ENCODE measurements at places on chromosomes 2 and 18. TPM values are rescaled to one million over a fixed set of nuclear protein-coding genes. Genes with fewer than 3 reads are reported as not detected.

GRCh38 chr18:23336101-23336500 is 117.0 kb upstream of the RIOK3 start:
- H3K27me3 ChIP-seq = no peaks in the 10 kb centered on the region
- H3K27ac ChIP-seq = no peak overlapping the region
- H3K4me3 ChIP-seq = no peak overlapping the region
- no peaks in the 10 kb centered on the region for H3K4me1 ChIP-seq

- H3K27me3 ChIP-seq = no peaks in the 10 kb centered on the region
- DNase-seq = no peak
- H3K27ac ChIP-seq = no peak overlapping the region
- H3K4me1 ChIP-seq = no peaks in the 10 kb centered on the region
These were observed 655.0 kb upstream of the CDH2 start for GRCh38 chr18:28831908-28832307.

DNA sequence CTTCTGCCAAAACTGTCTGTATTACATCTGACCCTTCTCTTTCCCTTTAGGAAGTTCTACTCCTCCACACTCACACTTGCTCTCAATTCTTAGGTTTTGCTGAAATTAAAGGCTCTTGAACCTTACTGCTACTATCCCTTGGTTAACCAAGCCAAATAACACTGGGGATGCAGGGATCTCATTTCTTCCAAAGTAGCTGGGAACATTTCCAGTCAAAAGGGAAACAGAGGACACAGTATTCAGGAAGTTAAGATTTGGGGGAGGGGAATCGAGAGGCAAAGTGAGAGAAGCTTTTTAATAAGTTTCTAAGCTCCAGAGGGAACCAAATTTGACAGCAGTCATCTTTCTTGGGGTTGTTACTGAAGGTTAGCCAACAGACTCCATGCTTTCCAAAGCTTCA is 6.2 kb downstream of the SEPTIN2 start:
- H3K27me3 ChIP-seq = no peaks in the 10 kb centered on the region
- H3K36me3 ChIP-seq = peaks cover 18% of the 10 kb centered on the region
- no peak overlapping the region for H3K27ac ChIP-seq
- H3K4me3 ChIP-seq = no peak overlapping the region
- H3K4me1 ChIP-seq = peaks cover 75% of the 10 kb centered on the region

DNA sequence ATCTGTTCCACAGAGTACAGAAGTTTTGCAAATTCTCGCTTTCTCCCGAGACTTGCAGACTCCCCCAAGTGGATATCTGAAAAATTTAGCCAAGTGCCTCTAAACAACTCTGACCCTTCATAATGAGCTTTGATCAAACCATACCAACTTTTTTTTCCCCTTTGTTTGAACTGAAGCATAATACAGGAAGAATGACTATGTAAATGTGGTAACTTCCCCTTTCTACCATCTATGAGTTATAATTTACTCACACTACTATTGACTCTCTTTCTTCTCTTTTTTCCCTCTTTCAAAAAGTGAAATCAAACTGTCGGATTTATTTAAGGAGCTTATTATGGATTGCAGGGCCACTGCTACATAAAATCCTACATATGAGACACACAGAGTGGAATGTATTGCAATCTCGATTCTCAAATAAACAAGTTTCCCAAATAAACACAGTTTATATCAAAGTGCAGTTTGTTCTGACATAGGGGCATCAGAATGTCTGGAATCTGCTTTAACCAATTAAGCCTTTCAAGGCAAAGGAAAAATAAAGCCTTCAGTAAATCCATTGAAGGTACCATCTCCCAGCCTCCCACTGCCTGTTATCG is 1.4 kb upstream of the ZNF804A start:
- no peak overlapping the region for H3K27ac ChIP-seq
- no peak for DNase-seq
- no peaks in the 10 kb centered on the region for H3K4me1 ChIP-seq
- H3K4me3 ChIP-seq = no peak overlapping the region

GRCh38 chr2:164242409-164242808 is 378.9 kb downstream of the GRB14 start:
- no peaks in the 10 kb centered on the region for H3K27me3 ChIP-seq
- no peaks in the 10 kb centered on the region for H3K36me3 ChIP-seq
- no peak for DNase-seq
- no peak overlapping the region for H3K27ac ChIP-seq
- no peak overlapping the region for H3K4me3 ChIP-seq
- H3K4me1 ChIP-seq = no peaks in the 10 kb centered on the region

DNA sequence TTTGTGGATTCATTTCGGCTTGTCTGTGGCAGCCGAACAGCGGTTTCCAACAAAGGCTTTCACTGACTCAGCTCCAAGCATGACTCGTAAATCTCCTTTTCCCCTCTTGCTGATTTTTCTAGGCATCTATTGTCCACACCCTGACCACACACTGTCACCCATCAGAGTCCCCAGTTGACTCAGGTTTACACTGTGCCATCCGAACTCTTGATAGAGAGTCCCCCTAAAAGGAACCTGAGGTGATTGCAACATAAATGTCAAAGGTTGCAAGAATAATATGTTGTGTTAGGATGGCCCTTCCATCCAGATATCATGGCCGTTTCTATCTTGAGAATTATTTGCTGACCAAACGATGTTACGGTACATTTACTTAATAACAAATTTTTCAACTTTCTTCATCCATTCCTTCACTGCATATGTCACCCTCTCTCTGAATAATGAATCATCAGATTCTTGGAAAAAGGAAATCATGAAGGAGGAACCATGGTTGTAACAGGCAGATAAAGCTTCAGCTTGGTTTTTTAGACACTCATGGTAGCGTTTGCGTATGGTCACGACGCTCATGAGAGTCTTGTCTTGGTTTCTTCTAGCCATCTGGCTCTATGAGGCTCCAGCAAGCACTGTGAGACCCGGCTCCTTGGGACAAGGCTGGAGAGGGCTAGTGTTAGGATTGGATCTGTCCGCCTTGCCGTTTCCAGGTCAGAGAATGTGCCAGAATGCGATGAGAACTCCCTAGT is 72.1 kb downstream of the NPAS2 start:
- no peak overlapping the region for H3K4me3 ChIP-seq
- no peak overlapping the region for H3K27ac ChIP-seq
- H3K27me3 ChIP-seq = no peaks in the 10 kb centered on the region
- H3K36me3 ChIP-seq = no peaks in the 10 kb centered on the region

DNA sequence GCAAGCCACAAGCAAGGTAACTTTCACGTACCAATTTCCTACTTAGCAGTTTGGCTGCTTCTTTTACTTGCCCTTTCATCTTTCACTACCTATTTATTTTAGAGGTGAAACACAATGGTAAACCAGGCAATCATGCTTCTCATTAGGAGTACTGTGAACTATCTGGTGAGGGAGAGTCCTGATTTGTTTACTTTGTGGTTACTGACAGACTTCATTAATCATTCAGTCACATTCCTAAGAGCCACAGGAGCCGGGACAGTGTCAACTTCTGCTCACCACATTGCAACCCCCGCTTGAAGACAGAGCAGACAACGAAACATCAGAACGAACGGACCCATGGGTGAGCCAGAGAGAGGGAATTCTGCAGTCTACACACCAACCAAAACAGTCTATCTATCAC is 28.8 kb downstream of the TUBB6 start:
- no peaks in the 10 kb centered on the region for H3K4me1 ChIP-seq
- H3K4me3 ChIP-seq = no peak overlapping the region
- H3K27ac ChIP-seq = no peak overlapping the region
- H3K36me3 ChIP-seq = peaks cover 23% of the 10 kb centered on the region

DNA sequence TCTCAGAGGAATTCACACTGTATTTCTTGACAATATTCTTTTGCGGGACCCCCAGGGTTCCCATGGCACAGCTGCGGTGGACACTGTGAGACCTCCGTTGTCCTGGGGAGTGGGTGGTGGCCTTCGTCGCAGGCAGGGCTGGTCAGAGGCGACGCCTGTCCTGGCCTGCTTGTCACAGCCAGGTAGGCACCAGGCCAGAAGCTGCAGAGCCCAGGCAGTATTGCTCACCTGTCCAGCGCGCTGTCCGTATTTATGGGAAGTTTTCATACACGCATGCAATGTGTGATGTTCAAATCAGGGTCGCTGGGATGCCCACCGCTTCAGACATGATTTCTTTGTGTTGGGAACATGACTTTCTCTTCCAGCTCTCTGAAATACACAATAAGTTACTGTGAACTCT is 126.6 kb downstream of the RTP5 start:
- no peaks in the 10 kb centered on the region for H3K27me3 ChIP-seq
- H3K36me3 ChIP-seq = no peaks in the 10 kb centered on the region
- no peak overlapping the region for H3K4me3 ChIP-seq
- DNase-seq = no peak
- no peak overlapping the region for H3K27ac ChIP-seq

DNA sequence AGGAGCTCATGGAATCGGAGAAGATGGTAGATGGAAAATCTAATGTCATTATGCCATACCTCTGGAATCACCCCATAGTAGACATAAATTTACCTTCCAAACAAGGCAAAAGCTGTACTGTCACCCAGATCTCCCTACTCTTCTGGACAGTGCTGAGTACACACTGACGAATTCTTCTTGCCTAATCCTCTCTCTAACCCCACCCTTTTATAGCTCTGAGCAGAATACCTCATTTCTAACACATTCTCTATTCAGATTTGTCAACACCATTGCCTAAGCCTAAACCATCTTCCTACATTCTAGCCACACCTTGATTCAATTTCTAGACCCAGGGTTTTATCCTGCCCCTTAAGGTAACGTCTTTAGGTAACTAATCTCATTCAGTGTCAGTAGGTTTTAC is 321.0 kb upstream of the NRP2 start:
- no peaks in the 10 kb centered on the region for H3K27me3 ChIP-seq
- H3K36me3 ChIP-seq = no peaks in the 10 kb centered on the region
- no peak overlapping the region for H3K27ac ChIP-seq

DNA sequence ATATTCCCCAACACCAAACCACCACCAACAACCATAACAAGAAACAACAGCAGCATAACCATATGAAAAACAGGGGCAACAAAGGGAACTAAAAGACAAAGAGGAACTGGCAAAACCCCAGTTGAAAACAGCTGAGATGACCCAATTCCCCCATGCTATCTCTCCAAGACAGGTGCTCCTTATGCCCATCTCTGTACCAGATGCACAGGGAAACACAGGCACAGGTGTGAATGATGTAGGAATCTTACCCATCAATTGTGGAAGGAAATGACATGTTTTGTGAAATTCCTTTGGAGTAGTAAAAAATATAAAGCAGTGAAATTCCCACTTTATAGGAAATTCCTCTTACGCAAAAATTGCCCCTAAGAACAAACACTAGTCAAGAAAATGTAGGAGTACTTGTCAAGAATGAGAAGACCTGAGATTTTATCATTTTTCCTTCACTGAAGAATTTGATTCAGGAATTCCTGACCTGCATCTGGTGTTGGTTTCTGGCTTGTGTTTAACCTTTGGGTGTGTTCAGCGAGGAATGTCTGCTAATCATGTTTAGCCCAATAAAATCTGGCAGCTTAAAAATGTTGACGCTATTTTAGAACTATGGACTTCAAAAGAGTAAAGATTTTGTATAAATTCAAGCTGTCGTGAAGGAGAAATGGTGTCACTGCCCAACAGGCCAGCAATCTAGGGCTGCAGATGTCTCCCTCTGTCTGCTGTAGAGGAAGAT is 67.7 kb upstream of the ARHGAP28 start:
- DNase-seq = no peak
- no peaks in the 10 kb centered on the region for H3K4me1 ChIP-seq
- no peak overlapping the region for H3K4me3 ChIP-seq
- no peaks in the 10 kb centered on the region for H3K27me3 ChIP-seq
- H3K36me3 ChIP-seq = no peaks in the 10 kb centered on the region
- H3K27ac ChIP-seq = no peak overlapping the region

DNA sequence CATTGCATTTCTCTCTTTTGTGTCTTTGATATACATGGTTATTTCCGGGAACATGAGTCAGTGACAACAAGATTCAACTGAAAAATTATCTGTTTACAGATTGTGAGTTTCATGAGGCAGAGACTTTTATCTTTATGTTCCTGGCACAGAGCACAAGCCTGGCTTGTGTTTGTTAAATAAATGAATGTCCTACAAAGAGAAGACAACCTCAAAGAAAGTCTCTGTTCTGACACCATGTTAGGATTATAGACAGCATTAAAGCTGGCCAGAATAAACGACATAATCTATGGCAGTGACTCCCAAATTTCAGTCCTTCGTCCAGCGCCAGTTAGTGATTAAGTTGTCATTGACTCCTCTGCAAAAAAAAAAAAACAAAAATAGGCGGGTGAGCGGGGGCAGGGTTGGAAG is 97.4 kb upstream of the DNAJC10 start:
- no peaks in the 10 kb centered on the region for H3K4me1 ChIP-seq
- no peaks in the 10 kb centered on the region for H3K36me3 ChIP-seq
- no peaks in the 10 kb centered on the region for H3K27me3 ChIP-seq
- H3K4me3 ChIP-seq = no peak overlapping the region

GRCh38 chr2:239186516-239187357 is 214.1 kb downstream of the HDAC4 start:
- H3K4me1 ChIP-seq = no peaks in the 10 kb centered on the region
- peaks cover 47% of the 10 kb centered on the region for H3K36me3 ChIP-seq
- no peaks in the 10 kb centered on the region for H3K27me3 ChIP-seq
- H3K27ac ChIP-seq = no peak overlapping the region
- no peak overlapping the region for H3K4me3 ChIP-seq
- no peak for DNase-seq

- no peak overlapping the region for H3K4me3 ChIP-seq
- H3K36me3 ChIP-seq = no peaks in the 10 kb centered on the region
- no peaks in the 10 kb centered on the region for H3K27me3 ChIP-seq
- no peak overlapping the region for H3K27ac ChIP-seq
These were observed 201.0 kb downstream of the GLI2 start for GRCh38 chr2:120936476-120937334.

- no peak overlapping the region for H3K27ac ChIP-seq
- H3K36me3 ChIP-seq = peaks cover 61% of the 10 kb centered on the region
- H3K4me1 ChIP-seq = no peaks in the 10 kb centered on the region
- H3K4me3 ChIP-seq = no peak overlapping the region
- H3K27me3 ChIP-seq = no peaks in the 10 kb centered on the region
These were observed 116.2 kb downstream of the STPG4 start for GRCh38 chr2:47038656-47039488.

- no peak overlapping the region for H3K27ac ChIP-seq
- H3K4me3 ChIP-seq = no peak overlapping the region
- H3K36me3 ChIP-seq = no peaks in the 10 kb centered on the region
- H3K27me3 ChIP-seq = no peaks in the 10 kb centered on the region
These were observed 38.4 kb downstream of the PKP4 start for GRCh38 chr2:158495175-158495574.

DNA sequence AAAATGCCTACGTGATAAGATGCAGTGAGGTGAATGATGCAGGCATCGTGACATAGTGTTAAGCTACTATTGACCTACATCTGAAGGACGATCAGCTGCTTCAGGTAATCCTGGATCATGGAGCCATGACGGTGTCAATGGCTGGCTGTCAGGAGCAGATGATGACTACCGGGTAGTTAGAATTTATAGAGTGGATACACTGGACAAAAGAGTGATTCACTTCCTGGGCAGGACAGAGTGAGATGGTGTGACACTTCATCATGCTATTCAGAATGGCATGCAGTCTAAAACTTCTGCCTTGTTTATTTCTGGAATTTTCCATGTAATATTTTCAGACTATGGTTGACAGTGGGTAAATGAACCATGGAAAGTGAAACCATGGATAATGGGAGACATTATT is 29.5 kb downstream of the METTL8 start:
- no peaks in the 10 kb centered on the region for H3K36me3 ChIP-seq
- DNase-seq = no peak
- peaks cover 33% of the 10 kb centered on the region for H3K4me1 ChIP-seq
- H3K27ac ChIP-seq = no peak overlapping the region
- no peaks in the 10 kb centered on the region for H3K27me3 ChIP-seq
- H3K4me3 ChIP-seq = no peak overlapping the region

The SIX3 gene
- not detected for total RNA-seq

The TUBA3E gene
- total RNA-seq = not detected

The RNU2-63P gene
- not detected for total RNA-seq

The UGT1A10 gene
- total RNA-seq = not detected

The IL1F10 gene
- not detected for total RNA-seq

The TBR1 gene
- not detected for total RNA-seq
